ENCODE measurements at places on chromosomes 11 and 22. TPM values are rescaled to one million over a fixed set of nuclear protein-coding genes. Genes with fewer than 3 reads are reported as not detected.

Gene KDM4D
- total RNA-seq = 0.14 TPM

Gene INS
- total RNA-seq = 7,253 TPM

Gene PRRG4
- 2.1 TPM for total RNA-seq

Gene MUC2
- total RNA-seq = not detected

Gene MYOD1
- total RNA-seq = not detected

Gene PC
- total RNA-seq = 10.4 TPM

DNA sequence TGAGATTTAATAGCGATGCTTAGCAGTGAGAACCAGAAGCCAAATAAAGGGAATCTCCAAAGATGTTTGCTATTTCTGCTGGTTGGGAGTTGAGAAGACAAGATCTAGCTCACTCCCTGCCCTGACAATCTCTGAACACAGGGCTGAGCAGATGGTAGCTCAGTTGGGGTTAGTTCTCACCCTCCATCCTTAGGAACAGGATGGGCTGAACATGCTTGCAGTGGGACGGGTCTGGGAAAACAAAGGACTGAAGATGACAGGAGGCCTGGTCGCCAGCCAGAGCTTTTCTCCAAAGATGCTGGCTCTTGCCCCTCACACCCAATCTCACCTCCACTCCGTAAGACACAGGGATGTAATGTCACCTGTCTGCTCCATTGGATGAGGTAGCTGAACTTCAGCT is 72.7 kb downstream of the SC5D start:
- DNase-seq = no peak

GRCh38 chr11:65525546-65526480 is 930 bp downstream of the SCYL1 start:
- no peak for DNase-seq

DNA sequence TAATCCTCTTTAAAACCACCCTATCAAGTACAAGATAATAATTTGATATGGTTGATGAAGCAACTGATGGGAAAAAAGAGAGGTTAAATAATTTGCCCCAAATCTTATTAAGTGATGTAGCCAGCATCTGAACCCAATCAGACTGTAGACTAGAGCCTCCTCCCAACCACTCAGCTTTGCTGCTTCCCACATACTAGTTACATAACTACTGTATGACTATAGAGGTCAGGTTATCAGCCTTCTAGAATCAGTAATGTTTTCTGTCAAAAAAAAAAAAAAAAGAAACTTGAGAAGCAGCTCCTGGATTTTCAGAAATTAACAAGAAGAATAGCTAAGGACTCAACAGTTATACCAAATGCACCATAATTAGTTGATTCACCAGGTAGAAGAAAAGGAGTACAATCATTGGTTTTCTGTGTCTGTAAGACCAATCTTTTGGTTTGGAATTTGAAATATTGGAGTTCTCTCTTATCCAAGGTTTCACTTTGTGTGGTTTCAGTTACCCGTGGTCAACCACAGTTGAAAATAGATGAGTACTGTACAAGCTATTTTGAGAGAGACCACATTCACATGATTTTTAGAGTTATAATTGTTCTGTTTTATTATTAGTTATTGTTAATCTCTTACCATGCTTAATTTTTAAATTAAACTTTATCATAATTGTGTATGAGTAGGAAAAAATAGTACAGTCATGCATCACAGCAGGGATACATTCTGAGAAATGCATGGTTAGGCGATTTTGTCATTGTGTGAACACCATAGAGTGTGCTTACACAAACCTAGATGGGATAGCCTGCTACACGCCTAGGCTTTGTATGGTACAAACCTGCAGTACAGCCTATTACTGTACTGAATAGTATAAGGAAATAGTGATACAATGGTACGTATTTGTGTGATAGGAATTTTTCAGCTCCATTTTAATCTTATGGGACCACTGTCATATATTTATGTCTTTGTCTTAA is 72.2 kb downstream of the PDHX start:
- no peak for DNase-seq

DNA sequence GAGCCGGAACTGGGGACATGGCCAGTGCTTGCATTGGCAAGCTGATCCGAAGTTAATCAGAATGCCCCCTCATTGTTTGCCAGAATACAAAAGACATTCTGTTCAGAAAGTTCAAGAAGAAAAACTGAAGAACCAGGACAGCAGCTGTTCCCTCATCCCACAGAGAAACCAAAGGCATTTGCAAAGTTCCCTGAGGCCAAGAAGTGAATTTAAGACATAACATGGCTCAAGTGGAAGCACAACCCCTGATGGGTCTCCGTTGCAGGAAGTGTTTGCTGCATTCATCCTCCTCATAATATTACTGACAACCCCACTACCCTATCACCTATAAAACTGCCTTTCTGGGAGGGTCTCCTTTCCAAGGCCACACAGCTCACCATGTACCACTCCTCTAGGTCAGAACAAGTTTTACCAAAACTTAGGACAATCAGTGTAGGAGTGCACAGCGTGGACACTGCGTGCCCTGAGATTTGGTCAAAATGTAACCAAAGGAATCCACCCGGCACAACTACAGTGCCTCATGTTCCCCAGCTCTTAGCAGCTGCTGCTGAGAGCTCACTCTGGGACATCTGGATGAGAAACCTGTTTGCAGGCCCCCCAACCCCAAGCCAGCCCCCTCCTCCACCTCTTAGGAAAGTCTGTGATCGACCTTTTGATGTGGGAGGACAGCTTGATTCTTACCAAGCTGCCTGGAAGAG is 101.6 kb upstream of the AKIP1 start:
- no peak for DNase-seq

DNA sequence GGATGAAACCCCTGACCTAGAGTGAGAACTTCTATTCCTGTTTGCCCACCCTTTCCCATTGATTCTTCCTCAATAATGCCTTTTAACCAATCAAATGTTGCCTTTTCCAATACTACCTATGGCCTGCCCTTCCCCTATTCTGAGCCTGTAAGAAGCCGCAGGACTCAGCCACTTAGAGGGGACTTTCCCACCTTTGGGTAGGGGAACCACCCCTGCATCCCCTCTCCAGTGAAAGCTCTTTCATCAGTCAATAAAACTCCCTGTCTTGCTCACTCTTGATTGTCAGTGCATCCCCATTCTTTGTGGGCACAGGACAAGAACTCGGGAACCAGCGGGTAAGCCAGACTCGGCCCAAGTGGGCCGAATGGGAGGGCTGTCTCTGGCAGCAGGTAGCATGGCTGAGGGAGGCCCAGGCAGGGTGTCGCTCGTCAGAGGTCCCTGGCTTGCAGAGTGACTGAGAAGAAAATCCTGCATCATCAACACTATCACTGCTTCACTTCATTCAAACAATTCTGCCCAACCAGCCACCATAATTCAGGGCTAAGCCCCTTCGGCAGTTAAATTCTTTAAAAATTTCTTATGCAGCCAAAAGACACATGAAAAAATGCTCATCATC is 30.4 kb downstream of the LDHAL6A start:
- DNase-seq = no peak

- no peak for DNase-seq
Measured at GRCh38 chr11:122265981-122266380, 150.0 kb upstream of the BLID start.

DNA sequence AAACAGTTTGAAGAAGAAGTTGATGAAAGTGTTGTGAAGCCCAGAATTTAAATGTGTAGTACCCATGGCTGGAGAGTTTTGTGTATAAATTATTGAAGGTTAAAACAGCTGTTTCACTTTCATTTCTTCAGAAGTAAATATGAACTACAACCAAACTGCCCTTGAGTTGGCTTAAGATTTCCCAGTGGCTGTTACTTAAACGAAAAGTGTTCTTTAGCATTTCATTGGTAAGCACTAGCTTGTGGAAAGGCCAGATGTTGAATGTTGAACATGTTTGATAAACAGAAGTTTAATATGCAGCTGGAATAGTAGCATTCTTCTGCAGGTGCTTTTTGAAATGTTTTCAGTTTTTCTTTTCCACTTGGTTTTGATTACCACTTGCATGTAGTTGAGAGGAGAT is 83.2 kb upstream of the TNRC6B start:
- no peak for DNase-seq

DNA sequence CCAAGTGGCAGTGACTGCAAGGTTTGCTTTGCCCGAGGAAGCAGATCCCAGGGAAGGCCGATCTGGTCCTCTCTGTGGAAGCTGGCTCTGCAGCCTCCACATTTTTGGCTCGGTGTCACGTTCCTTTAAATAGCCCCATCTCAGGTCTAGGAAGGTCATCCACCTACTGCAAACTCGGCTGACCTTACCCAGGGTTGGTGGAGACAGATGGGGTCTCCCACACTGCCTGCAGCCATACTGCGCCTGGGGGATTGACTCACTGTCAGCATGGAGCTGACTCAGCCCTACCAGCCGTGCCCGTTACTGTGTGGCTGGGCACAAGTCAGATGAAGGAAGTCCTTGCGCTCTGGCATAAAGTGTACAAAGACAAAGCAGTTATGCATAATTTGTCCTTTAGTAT is 16.9 kb downstream of the CDPF1 start:
- peak; percentile 76 for DNase-seq

GRCh38 chr11:68181719-68182451 is 31.2 kb downstream of the KMT5B start:
- no peak for DNase-seq
